ENCODE measurements at places on chromosomes 7 and 10.

- no peak for DNase-seq
Measured at GRCh38 chr10:101709359-101710058, 14.5 kb upstream of the FBXW4 start.

- no peak for DNase-seq
Measured at GRCh38 chr7:94701555-94701973, 45.6 kb upstream of the SGCE start.

DNA sequence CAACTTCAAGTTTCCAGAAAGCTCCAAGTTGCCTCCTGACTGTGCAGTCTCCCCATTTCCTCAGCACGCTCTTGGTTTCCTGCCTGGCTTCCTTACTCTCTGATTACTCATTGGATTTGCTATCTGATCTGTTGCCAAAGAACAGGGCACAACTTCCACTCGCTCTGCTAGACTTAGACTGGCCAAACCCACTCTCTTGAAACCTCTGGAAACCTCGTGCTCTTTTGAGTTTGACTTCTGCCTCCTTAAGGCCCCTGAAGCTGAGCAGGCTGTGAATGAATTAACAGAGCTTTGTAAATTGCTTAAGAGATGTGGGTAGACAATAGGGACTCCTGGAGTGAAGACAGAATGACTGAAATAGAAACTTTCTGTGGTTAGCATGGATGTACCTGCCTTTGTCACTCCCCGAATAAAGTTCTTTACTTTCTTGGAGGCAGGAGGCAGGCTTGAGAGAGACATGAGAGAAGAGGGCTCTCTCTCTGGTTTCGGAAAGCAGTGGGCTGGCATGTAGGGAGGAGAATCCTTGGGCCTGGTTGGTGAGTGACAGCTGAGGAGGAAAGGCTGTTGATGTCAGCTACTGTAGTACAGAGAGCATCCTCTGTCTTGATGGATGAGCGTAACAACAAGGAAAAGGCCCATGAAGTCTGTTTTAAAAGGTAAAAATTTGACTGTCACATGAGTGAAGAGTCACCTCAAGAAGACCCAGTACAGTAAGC, 70.8 kb downstream of the CHN2 start:
- DNase-seq = no peak

DNA sequence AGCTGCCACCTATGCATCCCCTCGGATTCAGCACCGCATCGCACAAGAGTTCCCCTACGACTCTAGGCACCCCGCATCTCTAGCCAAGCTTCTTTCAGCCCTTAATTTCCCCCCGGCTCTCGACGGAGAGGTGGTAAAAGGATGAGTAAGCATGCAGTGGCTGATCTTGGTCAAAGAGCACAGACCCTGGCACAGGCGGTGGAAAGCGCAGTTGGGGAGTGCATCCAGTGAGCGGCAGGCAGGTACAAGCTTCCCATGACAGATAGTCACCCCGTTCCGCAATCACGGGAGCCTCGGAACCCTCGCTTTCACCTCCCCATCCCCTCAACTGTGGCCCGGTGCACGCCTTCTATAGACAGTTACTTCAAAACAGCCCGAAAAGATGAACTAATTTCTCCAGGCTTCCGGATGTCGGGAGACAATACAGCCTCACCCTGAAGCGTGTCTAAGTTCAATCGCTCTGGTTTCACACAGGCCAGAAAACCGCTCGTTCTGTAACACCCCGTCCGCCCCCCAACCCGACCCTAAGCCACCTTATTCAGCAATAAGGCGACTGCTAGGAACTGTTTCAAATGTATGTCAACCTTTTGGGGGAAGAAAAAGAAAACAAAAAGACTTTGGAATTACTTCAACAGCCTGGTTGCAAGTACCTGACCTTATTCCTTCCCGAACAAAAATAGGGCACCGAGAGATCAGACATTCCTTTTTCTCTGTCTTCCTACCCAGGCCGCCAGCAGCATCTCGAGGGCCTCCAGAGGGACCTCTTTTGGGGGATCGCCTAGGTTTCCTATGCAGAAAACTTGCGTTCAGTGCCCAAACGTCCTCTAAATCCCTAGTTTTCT, 1.4 kb downstream of the RHEB start:
- DNase-seq = no peak

GRCh38 chr10:7797582-7797981, 9.6 kb downstream of the ATP5F1C start:
- DNase-seq = no peak

DNA sequence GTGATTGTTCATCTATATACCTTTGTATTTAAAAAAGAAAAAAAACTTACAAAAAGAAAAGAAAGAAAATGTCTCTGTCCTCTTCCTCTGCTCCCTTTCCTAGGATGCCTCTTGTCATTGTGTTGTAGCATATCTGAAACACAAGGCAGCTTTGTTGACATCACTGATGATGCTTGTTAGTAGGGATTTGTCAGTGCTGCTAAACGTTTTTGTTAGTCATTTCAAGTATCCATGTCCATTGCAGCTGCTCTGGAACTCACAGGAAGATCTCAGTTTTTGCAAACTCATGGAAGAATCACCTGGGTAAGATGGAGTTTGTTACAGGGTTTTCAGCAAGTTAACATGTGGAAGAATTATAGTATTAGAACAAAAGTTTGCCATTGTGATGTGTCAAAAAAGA, 123.6 kb downstream of the CCSER2 start:
- DNase-seq = no peak

DNA sequence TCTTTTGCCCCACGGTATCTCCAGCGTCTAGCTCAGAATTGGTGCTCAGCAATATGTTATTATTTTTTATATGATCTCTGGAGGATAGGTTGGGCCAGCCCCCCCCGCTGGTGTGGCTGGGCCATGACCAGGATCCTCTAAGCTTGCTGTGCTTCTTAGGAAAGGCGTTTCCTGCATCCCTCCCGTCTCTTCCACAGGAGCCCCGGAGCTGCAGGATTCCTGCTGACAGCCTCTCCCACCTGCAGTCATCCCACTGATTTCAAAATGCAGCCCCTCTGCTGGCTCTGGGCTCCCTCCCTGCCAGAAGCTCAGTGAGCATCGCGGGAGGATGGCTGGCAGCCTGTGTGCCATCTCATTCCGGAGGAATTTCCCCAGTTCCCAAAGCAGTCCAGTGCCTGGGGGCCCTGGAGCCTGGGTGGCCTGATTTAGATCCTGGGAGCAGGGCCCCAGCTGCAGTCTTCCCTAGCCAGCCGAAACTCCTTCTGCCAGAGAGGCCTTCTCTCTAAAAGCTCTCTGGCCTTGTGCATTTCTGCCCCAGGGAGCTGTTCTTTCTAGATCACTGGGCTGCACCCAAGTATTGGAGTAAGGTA, 21.8 kb upstream of the GOLGA7B start:
- no peak for DNase-seq

DNA sequence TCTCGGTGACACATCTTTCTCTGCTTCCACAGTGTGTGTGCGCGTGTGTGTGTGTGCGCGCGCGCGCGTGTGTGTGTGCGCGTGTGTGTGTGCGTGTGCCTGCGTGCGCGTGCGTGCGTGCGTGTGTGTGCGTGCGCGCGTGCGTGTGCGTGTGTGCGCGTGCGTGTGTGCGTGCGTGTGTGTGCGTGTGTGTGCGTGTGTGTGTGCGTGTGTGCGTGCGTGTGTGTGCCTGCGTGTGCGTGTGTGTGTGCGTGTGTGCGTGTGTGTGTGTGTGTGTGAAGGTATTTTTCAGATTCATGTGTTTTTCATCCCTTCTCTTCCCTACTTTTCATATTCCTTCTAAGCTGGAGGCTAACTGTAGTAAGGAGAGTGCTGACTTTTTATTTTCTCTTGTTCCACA, 148.4 kb downstream of the CREB5 start:
- DNase-seq = no peak

GRCh38 chr7:618539-619367, 99.1 kb upstream of the PDGFA start:
- DNase-seq = no peak

DNA sequence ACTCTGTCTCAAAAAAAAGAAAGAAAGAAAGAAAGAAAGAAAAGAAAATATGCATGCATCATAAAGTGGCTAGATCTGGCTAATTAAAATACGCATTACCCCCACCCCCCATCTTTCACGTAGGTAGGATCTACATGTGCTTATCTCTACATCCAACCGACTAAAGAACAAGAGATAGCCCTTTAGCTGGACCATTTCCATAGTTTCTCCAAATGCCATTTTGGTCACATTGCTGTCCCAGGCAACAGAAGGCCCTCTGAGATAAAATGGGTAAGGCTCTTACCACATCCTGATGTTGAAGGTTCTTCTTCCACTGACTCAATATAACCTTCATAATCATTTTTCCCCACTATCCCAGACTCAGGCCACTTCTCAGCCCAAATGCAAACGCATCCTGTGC, 31.5 kb downstream of the PIK3AP1 start:
- no peak for DNase-seq

- DNase-seq = no peak
Measured at GRCh38 chr10:58137813-58138212, 129.9 kb downstream of the IPMK start.

DNA sequence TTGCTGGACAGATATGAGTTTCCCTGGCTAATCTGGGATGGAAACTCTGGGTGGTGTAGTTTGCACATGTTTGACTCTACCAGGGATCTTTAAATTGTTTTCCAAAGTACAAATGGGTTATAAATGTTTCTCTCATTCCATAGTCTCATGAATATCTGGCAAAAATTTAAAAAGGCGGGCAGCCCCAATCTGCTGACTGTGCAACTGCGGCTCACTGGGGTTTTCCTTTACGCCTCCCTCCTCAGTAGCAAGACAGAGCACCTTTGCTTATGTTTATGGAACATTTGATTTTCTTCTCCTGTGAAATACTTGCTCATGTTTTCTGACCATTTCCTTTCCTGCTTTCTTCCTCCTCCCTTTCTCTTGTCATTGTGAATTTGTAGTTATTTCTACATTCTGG, 105.0 kb downstream of the ADAM12 start:
- no peak for DNase-seq

DNA sequence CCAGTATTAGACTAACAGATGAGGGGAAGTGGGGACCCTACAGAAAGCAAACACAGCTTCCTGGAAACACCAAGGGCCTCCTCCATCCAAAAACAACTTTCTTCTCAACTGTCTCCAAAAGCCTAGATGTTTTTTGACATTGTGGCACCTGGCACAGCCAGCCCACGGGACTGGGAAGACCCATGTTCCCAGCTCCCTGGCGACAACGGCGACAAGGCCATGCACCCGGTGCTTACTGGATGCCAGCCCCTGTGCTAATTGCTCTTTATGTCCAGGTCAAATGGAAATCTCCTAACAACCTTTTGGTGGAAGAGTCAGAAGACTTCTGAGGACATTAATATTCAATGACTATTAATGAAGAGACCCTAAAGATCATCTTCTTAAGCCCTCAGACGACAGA, 7.1 kb downstream of the FGFR2 start:
- no peak for DNase-seq

GRCh38 chr7:85018498-85018897, 168.4 kb downstream of the SEMA3D start:
- no peak for DNase-seq

DNA sequence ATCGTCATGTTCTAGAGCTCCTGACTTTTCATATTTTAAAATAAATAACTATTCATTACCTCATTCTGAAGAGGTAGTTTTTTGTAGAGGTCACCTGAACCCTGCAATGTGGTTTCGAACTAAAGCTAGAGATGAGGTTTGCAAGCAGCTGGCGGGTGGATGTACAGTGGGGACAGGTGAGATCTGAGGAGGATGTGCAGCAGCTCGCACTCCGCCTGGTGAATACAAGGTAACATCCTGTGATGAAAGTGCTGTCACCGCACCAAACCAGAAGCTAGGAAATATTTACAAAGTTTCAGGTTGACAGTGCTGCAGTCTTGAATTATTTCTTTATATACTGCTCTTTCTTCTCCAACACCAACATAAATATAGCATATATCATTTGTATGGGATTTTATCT, 26.5 kb downstream of the NDUFB2 start:
- no peak for DNase-seq

DNA sequence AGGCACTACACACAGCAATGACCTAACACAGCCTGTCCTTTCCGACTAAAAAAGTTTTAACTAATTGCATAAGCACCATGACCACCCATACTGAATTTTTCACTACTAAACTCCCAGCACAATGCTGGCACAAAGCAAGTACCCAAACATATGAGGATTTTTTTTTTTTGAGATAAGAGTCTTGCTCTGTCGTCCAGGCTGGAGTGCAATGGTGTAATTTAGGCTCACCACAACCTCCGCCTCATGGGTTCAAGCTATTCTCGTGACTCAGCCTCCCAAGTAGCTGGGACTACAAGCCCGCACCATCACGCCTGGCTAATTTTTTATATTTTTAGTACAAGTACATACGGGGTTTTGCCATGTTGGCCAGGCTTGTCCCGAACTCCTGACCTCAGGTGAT, 5.1 kb downstream of the UBE2H start:
- DNase-seq = no peak

DNA sequence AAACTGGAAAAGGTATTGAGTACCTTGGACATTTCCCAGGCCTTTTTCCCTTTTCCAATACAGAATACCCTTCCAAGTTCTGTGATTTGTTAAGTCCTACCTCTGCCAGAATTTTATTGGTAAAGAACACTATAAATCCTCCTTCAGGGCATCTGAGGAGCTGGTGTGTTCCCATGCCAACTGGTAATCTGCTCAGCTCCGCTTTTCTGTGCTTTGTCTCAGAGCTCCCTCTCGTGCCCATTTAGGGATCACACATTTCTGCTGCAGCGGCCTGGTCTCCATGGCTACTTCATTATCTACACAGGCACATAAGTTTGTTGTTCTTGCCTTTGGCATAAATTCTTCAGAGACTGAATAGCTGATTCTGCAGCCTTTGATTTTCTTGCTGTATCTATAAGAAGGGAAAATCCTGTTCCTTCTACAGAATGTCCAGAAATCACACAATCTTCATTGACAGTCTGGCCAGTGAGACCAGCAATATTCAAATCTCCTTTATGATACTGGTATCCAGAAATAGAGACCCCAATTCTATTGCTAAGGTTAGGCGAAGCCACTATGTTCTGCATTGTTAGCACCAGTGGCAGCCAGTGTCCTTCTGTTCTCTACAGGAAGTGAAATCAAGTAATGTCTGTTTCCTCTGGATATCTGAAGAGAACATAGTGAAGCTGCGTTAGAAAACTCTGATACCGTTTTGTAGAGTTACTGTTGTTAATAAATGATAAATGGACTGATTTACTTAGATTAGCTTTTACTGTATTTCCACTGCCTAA, 51.9 kb downstream of the DENND11 start:
- DNase-seq = peak; percentile 81

DNA sequence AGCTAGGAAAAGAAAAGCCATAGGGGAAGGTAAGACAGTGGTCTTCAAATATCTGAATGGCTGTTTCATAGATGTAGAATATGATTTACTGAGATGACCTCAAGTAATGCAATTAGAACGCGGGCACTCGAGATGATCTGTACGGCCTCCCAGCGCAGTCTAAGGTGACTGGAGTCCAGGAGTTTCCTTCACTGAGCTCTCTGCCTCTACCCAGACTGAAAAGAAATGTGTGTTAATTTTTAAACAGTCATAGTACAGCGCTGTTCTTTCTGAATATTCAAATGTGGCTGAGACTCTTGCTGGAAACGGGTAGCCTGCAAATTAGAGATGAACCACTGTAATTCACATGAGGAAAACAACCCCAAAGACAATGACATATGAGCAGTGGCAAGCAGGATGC, 562.4 kb upstream of the AUTS2 start:
- DNase-seq = no peak

GRCh38 chr10:17056781-17057428, 72.7 kb downstream of the CUBN start:
- DNase-seq = no peak

Data from cerebellum (tissue), 4 donors.